Erythroblast (primary cell): ENCODE measurements at places on chromosomes 5 and 9.
A peak's percentile ranks its signal among the peaks of the same experiment; 100 is the strongest.

GRCh38 chr5:34450338-34450737 lies 205.8 kb upstream of the RAI14 start:
- no peak for DNase-seq

DNA sequence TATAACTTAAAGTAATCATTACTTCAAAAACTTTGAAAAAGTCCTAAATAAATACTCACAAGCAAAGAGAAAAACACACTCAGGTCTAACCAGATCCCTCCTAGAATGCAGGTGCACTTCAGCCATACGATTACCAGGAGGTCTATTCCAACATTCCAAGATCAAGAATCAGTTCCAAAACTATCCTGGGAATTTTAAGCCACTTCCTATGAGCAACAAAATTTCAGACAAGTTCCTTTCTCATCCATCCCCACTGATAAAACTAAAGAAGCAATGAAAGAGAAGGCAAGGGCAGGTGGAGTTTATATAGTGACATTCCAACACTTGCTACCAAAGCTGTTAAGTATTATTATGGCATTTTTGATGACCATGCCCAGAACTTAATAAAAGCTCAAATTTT lies 29.6 kb downstream of the MLLT3 start:
- no peak for DNase-seq

DNA sequence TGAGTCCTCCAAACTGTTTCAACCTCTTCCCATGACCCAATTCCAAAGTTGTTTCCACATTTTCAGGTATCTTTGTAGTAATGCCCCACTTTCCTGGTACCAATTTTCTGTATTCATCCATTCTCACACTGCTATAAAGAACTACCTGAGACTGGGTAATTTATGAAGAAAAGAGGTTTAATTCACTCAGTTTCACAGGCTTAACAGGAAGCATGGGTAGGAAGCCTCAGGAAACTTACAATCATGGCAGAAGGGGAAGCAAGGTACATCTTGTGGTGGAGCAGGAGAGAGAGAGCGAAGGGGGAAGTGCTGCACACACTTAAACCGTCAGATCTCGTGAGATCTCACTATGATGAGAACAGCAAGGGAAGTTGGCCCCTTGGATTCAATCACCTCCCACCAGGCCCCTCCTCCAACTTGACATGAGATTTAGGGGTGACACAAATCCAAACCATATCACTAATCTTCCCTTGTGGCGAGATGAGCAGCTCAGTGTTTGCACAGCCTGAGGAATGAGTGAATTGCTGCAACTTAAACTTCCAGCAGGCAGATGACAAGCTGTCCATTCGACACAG lies 42.9 kb downstream of the TRIP13 start:
- DNase-seq, result no peak

DNA sequence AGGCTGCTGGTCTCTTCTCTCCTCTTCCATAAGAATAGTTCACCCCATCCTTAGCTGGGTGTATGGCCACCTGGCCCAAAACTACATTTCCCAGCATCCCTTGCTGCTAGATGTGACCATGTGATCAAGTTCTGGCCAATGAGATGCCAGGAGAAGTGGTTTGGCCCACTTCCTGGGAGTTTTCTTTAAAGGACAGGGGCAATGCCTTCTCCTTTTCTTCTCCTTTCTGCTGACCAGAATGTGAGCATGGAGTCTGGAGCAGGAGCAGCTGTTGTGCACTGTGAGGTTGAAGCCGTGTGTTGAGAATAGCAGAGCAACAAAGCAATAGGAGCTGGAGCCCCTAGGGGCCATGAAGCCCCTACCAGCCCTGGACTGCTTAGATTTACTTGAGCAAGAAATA lies 36.8 kb downstream of the C9orf50 start:
- peak; percentile 66 for DNase-seq

- DNase-seq, result no peak
Observed at GRCh38 chr9:36276781-36277181, 18.5 kb upstream of the GNE start.

DNA sequence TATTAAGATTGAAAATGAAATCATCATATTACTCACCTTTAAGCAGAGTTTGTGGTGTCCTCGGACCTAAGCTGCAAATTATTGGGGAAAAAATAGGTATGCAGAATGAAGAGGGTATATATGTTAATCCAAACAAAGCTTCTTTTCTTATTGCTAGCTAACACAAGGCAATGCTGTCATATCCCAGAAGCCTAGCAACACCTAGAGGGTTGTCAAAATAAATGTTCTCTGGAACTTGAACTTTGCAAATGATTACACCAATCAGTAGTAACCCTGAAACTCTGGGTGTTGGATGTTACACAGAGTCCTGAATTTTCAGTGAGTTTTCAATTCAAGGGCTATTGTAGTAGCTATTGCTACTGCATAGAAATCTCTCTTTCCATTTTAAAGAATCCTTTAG lies at the start of gene C6:
TSS of gene C6 (minus strand) at position 193 of the 400 bp plus-strand sequence. CDS start 10,302 bp downstream, outside the sequence.
- DNase-seq, result no peak

GRCh38 chr5:19370655-19371386 lies 617.2 kb downstream of the CDH18 start:
- no peak for DNase-seq

- no peak for DNase-seq
Observed at GRCh38 chr9:125632321-125633115, 74.5 kb downstream of the MAPKAP1 start.

DNA sequence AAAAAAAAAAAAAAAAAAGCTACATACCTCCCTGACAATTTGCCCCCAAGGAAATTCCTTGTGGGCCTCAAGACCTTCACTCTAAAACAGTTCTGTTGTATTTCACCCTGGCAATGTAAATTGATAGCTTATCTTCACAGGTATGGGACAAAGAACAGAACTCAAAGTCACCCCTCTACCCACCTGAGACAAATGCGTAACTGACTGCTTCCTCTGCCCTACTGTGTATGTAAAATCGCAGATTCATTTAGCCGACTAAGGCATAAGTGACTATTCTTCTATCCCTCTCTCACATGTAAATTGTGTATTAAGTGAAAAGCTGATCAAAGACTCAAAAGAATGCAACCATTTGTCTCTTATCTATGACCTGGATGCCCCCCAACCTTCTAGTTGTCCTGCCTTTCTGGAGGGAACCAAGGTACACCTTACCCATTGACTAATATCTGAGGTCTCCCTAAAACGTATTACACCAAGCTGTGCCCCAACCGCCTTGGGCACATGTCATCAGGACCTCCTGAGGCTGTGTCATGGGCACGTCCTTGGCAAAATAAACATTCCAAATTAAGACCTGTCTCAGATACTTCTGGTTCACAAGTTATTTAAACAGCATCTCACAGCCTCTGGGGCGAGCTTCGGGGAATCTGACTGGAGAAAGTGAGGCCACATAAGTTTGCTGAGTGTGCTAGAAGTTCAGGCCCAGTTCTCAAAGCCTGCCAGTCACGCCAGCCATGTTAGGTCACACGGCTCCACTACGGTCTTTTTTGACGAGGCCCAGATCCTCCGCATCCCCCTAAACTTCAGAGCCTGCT lies 954 bp downstream of the TBCA start:
- peak; percentile 85 for DNase-seq

- no peak for DNase-seq
Observed at GRCh38 chr9:83419961-83420360, 118.2 kb downstream of the FRMD3 start.

DNA sequence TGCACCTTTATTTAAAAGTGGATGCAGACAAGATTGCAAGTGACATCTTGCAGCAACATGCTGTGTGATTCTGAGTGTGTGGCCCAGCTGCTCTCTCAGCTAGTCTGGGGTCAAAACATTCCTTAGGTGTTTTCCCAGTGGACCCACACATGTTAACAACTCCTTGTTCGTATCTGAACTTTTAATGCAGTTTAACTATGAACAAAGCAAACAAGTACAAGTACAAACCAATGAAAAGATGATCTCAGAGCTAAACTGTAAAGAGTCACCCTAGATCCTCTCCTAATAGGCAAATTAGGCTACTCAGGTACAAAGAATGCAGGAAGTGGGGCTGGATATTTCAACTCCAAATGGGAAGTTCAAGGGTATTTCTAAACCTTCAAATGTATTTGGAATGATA lies 108.4 kb downstream of the ENTREP1 start:
- no peak for DNase-seq

DNA sequence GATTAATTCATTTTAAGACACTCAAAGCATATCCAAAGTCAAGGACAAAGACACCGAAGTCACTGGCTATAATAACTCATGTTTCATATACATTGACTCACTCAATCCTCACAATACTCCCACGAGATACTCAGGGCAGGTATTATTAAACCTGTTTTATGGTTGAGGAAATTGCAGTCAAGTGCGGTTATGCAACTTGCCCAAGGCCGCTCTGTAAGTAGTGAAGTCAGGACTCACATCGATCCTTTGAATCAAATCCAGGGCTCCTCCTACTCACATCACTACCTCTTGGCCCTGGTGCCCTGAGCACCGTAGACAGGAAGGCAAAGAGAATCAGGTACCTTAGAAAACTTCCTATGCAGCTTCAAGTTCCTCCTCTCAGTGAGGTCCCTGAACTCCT lies 87.8 kb upstream of the APC start:
- DNase-seq, result no peak

- DNase-seq, result peak; percentile 35
Observed at GRCh38 chr9:14692470-14693250, 572 bp downstream of the ZDHHC21 start.

- DNase-seq, result no peak
Observed at GRCh38 chr5:176816043-176816745, 5.8 kb downstream of the UNC5A start.
